ENCODE measurements at places on chromosomes 3 and 15.
A peak's percentile ranks its signal among the peaks of the same experiment; 100 is the strongest.

GRCh38 chr3:139173372-139174108, 128.8 kb upstream of the PRR23C start:
- DNase-seq = peak; percentile 53

- no peak for DNase-seq
Observed at GRCh38 chr3:195450731-195451229, 8.0 kb upstream of the ACAP2 start.

DNA sequence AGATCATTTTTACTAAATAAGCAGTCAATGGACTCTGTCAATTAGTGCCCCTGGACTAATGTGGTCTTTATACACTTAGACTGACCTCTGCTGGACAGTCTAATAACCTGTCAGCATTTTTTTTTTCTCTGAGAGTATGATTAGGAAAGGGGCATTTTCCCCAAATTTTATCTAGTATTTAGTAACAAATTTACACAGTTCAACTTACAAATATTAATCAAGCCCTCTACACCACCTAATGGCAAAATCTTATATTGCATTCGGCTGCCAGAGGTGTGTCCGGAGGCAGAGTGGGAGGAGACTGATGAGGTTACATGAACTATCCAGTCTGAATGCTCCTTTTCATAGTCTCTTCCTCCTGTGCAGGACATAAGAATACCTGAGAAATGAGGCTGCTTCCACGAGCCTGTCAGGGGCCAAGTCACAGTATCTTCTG, 36.0 kb upstream of the COLQ start:
- peak; percentile 49 for DNase-seq

GRCh38 chr3:122322095-122323075, 2.7 kb upstream of the CSTA start:
- no peak for DNase-seq

GRCh38 chr3:77147836-77148578, 108.1 kb downstream of the ROBO2 start:
- no peak for DNase-seq

GRCh38 chr3:123152687-123153086, 49.1 kb upstream of the SEC22A start:
- no peak for DNase-seq

DNA sequence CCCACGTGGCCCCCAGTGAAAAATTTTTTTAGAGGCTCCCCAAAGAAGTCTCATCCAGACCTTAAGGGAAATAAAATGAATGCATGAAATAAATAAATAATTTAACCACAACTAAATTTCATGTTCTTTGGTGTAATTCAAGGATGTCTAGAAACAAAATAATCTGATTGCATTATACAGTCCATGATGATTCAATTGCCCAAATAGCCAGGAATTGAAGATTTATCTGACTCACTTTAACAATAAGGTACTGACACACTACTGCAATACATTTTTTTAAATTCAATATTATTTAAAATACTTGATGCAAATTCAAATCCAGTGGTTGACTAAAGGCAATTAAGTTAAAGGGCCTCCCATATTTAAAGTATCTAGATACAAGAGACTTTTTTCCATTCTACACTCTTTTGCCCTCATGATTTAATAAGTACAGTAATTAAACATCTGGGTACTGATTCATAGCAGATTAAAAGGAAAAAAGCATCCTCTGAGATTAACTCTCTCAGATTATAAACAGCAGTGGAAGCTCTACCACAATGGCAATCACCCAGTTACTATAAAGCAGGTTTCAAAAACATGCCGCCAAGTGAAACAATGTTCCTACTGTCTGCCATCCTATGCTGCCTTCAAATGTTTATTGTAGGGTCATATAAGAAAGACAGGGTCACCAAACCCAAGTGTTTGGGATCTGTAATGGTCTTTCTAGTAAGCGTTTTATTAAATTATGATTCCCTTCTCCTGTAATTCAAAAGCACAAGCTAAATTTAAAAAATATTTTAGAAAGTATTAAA, 9.9 kb downstream of the UQCC5 start:
- no peak for DNase-seq

DNA sequence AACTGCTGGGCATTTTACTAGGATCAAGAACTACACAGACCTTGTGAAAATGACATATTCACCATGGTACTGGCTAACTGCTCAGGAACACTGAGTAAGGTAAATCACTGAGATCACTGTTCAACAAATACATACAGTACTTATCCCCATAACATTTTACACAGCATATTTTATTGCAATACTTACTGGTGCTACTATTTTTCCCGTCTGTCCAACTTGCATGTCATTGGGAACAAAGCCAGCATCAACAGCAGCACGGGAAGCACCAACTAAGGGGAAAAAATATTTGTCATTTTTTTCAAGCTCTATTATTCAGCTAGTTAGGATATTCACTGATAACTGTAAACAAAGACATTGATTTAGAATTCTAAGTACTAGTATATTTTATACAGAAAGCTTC, 37.0 kb downstream of the ETFA start:
- no peak for DNase-seq

DNA sequence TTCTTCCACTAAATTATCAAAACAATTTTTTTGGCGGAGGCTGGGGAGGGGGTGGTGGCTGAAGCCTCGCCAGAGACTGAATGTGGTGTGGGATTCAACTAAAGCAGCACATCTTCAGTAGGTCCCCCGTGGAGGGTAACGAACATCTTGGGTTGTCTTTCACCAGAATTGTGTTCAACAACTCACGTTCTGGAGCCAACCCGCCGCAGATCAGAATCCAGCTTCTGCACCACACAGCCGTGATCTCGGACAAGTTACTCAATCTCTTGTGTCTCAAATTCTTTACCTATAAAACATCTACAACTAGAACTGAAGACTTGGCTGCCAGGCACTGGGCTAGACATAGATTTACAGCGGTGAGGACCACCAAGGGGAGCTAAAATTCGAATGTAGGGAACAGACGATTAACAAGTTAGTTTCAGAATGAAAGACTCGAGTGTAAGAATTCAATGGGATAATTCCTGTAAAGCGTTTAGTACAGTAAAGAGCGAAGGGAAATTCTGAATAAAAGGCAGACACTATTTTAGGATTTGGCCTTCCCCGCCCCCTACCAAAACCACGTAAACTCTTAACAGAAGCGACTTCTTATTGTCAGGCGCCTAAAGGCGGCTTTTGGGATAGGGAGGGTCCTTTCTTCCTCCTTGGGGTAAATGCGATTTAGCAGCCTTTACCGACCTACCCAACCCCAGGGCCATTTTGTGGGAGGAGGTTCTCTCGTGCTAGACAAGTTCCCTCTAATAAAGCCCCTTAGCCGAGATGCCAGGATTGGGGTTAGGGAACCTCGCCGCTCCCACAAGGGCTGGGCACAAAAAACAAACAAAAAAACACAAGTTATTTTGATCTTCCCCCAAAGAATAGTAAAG, 697 bp upstream of the RAB5A start:
- peak; percentile 52 for DNase-seq

DNA sequence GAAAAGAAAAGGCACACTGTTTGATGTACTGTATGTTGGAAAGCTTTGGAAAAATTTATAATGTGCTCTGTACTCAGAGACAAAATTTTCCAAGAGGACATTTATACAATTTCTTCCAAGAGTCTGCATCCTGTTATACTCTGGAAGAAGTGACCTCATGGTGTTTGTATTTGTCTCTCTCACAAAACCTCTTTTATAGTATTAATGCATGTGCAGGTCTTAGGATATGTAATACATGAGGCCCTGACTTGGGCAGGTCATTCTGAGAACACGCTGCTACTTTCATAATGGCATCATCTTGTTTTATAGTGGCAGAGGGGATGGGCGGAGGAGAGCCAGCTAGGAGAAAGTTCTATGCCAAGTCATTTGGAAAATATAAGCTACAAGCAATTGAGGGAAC, 72.0 kb upstream of the P3H2 start:
- no peak for DNase-seq

DNA sequence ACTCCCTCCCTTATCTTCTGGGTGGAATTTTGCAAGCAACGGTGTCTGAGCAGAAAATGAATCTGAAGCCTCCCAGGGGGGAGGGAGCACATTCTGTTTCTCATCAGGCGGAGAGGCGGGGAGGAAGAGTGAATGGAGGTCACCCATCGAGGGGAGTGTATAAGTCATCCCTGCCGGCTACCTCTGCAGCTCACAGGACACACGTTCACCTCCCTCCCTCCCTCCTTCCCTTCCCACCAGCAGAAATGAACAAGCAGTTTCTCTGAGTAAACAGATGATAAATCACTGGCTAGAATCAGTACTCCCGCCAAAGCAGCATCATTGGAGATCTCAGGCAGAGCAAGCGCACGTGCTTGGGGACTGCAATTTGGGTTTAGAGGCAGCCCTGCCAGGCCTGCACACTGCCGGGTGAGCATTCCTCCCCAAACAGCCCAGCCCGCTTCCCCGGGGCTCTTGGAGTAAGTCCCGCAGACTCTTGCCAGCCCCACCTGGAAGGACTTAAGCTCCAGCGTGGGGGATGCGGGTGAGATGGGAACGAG, 38.3 kb downstream of the CPN2 start:
- peak; percentile 88 for DNase-seq

DNA sequence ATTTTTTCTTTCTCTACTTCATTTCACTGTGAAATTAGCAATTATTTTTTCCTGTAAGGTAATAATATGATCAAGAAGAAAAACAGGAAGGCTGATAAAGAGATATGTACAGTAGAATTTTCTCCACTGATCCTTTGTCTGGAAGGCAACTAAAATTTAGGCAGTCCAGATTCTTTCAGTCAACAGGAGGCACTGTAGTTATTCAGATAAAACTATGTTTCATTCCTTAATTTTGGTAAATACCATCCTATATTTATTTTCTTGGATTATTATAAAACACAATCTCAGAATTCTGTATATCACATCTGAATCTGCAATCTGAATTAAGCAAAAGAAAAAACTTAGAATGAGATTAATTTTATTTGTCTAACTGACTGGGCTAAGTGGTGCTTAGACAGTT, 343.2 kb downstream of the LSAMP start:
- DNase-seq = no peak

- DNase-seq = no peak
Observed at GRCh38 chr3:192422997-192423342, 304.4 kb downstream of the FGF12 start.

DNA sequence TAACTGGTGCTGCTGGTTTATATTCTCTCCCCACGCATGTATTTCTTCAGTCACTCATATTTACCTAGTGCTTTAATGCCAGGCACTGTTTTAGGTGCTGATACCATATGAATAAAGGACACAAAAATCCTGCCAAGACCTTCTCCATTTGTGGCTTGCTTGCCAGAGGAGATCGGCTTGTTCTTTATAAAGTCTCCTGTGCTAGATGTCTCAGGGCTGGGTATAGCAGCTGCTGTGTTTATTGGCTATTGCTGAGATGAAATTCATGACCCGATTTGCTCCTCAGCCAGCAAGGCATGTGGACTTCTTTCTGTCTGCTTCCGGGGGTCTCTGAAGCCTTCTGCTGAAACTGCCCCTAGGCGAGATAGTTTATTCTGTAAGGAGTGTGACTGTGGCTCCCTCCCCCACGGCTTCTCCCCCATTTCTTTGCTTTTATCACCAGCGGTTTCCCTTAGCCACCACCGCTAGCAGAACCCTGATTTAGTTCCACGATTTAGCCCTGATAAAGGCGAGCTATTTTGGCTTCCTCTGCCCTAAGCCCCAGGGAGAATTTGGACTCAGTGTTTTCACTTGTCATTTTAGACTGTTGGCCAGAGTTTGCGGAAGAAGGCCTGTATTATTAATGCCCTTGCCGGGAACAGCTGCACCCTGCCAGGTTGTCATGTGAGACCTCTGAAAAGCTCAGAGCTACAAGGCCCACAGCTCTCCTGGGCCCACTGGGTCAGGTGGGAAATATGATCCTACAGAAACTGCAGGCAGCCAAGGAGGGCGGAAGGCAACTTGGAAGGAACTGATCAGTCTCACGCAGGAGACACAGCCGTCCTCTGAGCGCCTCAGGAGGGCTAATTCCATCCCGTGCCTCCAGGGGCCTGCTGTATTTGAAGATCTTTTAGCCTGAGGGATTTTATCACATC, 46.8 kb downstream of the ST6GAL1 start:
- DNase-seq = peak; percentile 64

DNA sequence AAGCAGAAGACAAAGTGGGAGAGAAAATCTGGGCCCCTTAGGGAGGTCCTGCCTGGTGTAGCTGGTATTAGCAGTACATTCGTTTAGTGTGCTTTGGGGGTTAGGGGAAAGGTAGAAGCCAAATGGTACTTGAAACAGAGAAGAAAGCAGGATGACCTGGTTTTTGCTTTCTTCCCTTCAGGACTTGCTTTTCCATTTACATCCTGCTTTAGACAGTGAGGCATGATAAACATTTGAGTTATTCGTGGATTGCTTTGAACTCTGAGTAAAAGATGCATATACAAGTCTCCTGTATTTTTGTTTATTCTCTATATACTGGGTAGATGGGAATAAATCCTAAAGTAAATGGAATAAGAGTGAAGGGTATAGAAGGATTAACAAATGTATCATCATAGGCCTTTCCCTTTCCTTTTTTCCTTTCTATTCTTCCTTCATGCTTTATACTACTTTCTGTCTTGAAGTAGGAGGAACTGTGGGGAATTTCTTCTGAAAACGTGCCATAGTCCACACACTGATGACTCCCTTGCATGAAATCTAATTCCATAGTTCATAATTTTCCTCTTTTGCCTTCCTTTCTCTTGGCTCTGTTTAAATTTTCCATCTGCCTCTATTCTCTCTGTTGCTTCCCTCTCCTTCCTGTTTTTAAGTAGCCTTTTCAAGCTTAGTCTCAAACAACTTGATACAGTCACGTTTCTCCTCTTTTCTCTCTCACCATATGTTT, 139.5 kb upstream of the RBMS3 start:
- DNase-seq = no peak

GRCh38 chr3:31254483-31254882, 278.2 kb upstream of the STT3B start:
- no peak for DNase-seq

DNA sequence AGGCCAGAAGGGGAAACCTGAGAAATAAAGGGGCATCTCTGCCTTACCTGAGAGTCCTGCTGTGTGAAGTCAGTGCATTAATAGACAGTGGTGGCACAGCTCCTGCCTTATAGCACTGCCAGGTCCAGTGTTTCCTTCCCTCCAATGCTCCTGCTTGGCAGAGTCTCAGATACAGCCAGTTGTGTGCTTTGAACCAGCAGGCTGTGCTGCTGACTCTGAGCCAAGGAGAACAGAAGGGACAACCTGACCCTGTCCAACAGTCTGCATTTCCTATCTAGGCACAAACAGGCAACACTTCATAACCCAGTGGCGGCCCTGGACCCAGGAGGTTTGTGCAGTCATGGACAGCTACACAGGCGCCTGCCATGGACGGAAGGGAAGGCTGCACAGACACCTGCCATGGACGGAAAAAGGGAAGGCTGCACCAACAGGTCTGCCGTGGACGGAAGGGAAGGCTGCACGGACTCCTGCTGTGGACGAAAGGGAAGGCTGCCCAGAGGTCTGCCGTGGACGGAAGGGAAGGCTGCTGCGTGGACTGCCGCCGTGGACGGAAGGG, 33.9 kb upstream of the PLXNA1 start:
- no peak for DNase-seq

- no peak for DNase-seq
Observed at GRCh38 chr3:10474847-10475246, 30.5 kb downstream of the ATP2B2 start.

DNA sequence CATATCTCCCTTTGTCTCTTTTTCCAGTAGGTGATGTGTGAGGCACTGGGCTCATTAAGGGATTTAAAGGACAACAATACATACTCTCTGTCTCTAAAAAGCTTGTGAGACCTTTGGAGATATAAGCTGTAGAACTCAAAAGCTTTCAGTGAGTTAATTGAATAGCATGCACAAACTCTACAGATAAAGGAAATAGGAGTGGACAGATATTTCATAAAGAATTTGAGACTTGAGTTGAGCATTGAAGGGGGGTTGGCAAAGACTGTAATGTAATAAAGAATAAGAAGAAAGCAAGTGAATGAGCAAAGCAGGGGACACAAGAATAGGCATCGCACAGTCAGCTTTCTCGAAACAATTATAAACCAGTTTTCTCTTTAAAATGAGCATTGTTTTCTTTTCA, 583.4 kb upstream of the DPPA4 start:
- no peak for DNase-seq

All from right forelimb (tissue), 1 donor.